ENCODE measurements at places on chromosomes 7 and 10.

DNA sequence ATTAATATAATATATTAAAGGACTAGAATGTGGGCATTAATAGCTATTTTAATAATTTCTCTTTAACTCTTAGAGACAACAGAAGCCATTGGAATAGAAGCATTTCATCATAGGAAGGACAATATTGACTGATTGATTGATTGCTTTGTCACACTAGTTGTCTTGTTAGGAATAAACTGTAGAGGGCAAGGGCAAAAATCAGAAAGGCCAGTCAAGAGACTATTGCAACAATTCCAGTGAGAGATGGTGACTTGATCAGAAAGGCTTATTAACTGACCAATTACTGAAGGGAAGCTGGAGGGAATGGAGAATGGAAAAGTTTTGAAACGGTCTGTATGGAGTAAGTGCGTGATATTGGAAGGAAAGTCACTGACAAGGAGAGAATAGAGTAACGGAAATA is 87.3 kb downstream of the RUNDC3B start:
- DNase-seq: no peak

DNA sequence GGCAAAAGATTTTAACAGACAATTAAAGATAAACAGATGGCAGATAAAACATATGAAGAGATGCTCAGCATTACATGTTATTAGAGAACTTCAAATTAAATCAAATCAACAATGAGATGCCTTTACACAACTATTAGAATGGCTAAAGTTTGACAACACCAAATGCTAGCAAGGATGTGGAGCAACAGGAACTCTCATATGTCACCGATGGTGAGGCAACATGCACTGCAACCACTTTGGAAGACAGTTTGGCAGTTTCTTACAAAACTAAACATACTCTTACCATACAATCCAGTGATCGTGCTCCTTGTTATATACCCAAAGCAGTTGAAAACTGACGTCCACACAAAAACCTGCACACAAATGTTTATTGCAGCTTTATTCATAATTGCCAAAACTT is 13.7 kb upstream of the ATE1 start:
- no peak for DNase-seq

- DNase-seq: no peak
Measured at GRCh38 chr10:89490596-89491335, 44.6 kb downstream of the SLC16A12 start.

- no peak for DNase-seq
Measured at GRCh38 chr7:70846208-70846607, 285.7 kb upstream of the GALNT17 start.

GRCh38 chr10:34235164-34235832 is 579.8 kb downstream of the PARD3 start:
- DNase-seq: no peak

DNA sequence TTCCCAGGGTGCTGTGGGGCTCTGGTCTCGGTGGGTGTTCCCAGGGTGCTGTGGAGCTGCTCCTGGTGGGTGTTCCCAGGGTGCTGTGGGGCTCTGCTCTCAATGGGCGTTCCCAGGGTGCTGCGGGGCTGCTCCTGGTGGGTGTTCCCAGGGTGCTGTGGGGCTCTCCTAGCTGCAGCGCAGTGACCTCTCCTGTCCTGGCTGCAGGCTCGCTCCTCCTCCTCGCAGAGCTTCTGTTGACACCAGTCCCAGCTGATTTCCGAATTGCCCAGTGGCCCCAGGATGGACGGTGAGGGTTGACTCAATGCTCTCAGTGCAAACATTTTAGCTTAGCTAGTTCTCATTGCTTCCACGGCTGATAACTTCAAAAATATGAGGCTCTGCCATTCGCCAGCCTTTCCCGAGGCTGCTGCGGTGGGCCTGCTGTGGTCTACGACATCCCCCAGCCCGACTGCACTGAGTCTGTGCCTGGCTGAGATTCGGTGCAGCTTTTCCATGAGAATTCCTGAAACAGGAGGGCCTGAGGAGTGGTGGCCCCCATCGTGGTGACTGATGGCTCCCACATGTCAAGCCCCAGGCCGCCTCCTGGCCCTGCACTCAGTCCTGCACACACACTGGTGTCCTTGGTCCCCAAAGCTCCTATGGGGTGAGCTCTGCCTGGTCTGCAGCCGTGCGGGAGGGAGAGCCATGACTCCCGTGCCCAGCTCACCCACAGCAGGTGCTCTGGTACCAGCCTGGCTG is 58.3 kb upstream of the NKX6-2 start:
- no peak for DNase-seq

- no peak for DNase-seq
Measured at GRCh38 chr10:75451831-75452230, 20.4 kb downstream of the LRMDA start.

DNA sequence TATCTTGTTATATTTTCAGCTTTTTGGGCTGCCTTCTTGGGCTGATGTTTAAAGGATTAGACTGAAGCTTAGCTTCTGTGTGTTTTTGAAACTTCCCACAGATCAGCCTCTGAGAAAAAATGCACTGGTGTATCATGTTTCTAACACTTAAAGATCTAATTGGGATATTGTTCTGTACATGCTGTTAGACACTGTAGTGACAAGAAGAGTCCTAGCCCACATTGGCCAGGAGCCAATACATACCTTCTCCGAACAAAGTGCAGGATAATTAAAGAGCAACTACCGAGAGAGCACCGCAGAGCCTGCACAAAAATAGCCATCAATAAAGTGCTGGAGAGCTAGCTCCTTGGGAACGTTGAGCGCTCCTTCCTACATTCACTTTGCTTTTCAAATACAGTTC is 289.4 kb upstream of the SP8 start:
- no peak for DNase-seq

All from CD8-positive, alpha-beta memory T cell (primary cell).